ENCODE measurements at places on chromosomes 7 and 10.

DNA sequence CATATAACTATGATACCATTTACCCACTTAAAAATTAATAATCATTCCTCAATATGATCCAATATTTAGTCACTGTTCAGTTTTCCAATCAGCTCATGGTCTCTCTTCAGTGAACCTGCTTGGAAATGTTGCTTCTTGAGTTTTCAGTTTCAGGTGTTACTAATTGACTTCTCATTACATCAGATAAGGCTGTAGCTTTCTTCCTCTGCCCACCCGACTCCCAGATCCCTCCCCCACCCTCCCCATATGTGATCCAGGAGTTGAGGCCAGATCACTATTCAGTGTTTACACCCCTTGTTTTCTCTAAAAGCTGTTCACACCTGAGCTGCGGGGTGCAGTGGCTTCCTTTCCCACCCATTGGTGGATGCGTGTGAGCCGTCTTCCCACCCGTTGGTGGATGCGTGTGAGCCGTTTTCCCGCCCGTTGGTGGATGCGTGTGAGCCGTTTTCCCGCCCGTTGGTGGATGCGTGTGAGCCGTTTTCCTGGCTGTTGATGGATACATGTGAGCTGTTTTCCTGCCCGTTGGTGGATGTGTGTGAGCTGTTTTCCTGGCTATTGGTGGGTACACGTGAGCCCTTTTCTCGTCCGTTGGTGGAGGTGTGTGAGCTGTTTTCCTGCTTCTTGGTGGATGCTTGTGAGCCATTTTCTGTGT, 3.2 kb upstream of the MTG1 start:
- no peak for DNase-seq

DNA sequence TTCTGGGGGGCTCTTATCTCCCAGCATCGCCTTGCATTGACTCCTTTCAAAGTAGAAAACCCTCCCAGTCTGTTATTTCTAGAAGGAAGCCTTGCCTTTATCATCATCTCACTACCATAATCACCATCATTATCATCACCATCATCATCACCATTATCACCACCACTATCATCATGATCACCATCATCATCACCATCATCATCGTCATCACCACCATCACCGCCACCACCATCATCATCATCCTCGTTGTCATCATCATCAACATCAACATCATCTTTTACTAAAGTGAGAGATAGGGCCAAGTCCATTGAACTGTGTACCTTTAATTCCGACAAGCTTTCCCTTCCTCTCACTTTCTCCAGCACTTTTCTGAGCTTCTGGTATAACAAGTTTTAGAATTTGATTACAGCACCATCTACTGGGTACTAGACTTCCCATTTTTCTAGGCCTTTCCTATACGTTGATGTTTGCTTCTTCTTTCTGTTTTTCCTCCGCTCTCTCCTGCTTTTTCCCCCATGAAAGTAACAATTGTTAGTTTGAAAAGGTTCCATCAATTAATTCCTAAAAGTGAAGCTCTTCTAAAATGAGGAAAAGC, 226.4 kb downstream of the BUB3 start:
- DNase-seq: no peak

DNA sequence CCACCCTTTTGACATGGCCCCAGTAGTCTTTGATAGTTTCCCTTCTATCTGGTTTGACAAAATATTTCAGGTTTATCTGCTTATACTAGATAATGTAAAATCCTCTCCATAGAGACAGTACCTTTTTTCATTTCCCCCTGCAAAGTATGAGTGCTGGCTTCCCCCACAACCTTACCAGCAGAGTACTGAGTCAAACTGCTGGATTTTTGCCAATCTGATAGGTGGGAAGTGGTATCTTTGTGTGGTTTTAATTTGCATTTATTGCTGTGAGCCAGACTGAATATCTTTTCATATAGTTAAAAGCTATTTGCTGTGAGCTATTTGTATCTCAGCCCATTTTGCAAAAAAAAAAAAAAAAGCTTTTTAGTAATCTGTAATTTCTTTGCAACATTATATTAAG, 32.1 kb upstream of the HECTD2 start:
- DNase-seq: no peak

GRCh38 chr10:8331896-8332729, 277.6 kb downstream of the GATA3 start:
- peak; percentile 95 for DNase-seq

- DNase-seq: no peak
These were observed 25.2 kb downstream of the CREB3L2 start for GRCh38 chr7:137976696-137977095.

DNA sequence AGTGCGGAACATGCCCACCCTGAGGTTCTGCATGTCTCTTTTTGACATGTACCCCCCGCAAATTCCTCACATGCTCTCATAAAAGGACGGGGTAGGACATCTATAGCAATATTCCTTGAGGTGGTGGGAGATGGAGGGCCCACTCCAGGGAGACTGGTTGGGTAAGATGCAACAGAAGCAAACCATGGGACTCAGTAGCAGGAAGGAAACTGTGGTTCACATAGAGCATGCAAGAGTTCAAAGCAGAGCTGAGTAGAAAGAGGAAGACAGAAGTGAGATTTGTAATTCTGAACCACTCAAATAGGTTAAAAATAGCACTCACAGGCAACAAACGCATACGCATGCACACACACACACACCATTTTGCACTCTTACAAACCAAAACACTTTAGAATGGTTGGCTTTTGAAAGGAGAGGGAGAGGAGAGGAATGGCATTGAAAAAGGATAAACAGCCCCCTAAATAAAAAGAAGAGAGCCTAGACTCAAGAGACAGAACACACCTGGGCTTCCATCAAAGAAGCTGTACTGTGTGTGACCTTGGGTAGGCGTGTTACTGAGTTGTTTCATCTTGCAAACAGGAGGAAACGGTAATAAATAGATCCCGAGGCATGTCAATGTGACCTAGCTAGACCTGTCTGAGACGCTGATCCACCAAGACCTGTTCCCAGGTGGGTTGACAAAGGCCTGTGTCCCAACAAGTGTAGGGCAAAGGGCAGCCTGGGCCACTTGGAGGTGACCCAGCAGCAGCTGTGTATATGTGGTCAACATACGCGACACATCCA, 77.6 kb upstream of the LRRC4 start:
- DNase-seq: peak; percentile 68

GRCh38 chr7:30705008-30705407, 22.8 kb upstream of the CRHR2 start:
- no peak for DNase-seq

Measured in activated CD4-positive, alpha-beta T cell treated with anti-CD3 and anti-CD28 coated beads, Interleukin-2, amount 50 U/mL, for 16 hours (primary cell).